Stimulated activated CD8-positive, alpha-beta memory T cell treated with anti-CD3 and anti-CD28 coated beads, Interleukin-4, amount 100 ng/mL, for 1 hour (primary cell): ENCODE measurements at places on chromosomes 7 and 10.

DNA sequence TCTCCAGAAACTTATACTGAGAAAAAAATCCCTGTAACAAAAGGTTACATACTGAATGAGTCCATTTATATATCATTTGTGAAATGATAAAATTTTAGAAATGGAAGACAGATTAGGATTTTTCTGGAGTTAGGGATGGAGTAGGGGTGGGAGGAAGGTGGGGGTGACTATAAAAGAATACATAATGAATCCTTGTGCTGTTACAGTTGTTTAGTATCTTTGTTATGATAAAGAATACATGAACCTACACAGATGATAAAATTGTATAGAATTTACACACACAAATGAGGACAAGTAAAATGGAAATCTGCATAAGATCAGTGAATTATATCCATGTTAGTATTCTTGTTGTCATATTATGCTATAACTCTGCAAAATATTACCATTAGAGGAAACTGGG lies 41.7 kb upstream of the CCSER2 start:
- DNase-seq: no peak

DNA sequence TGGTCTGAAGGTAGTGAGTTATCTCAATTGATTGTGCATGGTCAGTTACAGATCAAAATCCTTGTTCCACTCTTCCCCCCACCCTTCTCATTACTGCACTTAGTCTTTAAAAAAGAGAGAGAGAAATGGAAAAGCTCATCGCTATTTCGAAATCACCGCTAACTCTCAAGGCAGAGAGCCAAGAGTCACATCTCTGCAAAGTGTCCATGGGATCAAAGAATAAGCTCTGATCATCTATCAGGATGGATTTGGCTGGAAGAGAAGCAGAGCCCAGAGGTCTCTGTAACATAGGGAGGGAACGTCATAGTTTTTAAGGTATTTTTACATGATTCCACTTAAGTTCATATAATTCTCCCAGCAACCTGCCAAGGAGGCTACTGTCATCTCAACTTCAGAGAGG lies 30.0 kb upstream of the MYH16 start:
- no peak for DNase-seq

- DNase-seq: no peak
Observed at GRCh38 chr10:97388152-97388551, 13.0 kb downstream of the RRP12 start.

DNA sequence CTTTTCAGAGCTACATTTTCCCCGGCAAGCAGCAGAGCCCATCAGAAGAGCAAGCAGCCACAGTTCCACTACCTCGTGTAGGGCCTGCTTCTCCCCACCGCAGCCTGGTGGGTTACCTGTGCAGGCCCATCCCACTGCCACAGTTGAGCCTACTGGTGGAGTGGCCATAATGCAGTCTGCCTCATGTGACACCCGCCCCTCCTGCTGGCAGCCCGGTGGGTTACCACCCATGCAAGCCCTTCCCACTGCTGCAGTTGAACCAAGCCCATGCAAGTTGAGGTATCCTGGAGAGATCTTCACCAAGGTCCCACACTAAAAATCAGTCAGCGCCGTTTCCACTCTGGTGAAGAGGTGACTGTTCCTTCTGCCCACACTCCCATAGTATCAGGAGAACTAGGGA lies 32.1 kb upstream of the CNNM1 start:
- no peak for DNase-seq

DNA sequence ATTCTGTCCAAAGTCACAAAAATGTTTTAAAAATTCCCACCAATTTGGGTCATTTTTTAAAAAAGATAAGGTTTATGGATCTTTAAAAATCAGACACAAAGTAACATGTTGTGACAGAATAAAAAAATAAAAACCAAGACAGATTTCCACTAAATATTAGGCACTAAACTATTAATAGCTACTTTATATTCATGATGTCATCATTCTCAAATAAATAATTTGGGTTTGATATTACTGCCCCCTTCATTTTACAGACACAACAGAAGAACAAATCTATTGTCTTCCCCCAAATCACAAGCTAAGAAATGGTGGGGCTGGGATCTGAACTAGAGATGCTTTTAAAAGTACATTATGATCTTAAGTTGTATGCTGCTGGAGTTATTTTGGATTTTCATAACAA lies 119.4 kb downstream of the MICU1 start:
- DNase-seq: no peak

DNA sequence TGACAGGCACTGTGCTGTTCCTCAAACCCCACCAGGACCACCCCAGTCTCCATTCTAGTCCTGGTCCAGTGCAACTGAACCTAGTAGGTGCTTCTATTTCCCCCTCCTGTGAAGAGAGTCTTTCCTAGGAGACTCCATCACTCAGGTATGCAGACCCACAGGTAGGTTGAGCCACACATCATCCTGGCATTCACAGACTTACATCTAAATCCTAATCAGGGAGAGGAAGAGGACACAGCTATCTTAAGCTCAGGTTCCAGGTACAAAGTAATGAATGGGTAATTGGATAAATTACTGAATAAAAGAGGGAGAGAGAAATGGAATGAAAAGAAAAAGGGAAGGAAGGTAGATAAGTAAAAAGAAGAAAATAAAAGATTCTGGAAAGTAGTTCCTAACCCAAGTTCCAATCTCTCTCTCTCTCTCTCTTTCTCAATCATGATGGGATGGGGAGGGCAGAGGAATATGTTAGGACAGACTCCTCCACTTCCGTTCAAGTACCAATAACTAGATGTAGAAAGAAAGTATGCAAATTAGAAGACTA lies 139.8 kb upstream of the NAMPT start:
- no peak for DNase-seq

DNA sequence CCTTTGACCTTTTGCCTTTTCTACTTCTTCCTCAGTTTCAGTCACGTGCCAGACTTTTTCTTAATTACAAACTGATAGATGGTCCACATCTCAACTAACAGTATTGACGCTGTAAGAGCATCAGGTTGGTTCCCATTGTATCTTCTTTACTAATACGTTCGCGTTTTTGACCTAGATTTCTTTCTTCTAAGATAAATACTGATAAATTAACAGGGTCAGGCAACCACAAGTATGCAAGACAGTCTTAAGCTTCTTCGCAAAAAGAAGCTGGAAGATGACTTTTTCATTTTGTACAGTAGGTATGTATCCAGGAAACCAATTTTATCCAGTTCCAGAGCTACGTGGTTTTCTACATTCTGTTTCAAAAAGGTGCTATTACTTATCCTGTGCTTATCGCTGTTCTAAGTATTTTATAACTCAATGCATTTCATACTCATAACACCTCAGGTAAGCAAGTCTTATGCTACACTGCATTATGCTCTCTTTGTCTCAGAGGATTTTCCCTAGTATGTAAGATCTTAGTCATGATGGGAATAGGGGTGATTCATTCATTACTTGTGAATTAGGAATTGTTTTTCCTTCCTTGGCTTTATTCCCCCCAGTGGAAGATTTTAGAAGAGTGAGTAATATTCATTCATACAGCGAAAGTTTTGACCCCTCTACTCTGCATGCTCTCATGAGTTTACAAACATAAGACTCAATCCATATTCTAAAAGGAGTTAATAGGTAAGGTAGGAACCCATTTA lies 955 bp downstream of the DUS4L start:
- DNase-seq: no peak

DNA sequence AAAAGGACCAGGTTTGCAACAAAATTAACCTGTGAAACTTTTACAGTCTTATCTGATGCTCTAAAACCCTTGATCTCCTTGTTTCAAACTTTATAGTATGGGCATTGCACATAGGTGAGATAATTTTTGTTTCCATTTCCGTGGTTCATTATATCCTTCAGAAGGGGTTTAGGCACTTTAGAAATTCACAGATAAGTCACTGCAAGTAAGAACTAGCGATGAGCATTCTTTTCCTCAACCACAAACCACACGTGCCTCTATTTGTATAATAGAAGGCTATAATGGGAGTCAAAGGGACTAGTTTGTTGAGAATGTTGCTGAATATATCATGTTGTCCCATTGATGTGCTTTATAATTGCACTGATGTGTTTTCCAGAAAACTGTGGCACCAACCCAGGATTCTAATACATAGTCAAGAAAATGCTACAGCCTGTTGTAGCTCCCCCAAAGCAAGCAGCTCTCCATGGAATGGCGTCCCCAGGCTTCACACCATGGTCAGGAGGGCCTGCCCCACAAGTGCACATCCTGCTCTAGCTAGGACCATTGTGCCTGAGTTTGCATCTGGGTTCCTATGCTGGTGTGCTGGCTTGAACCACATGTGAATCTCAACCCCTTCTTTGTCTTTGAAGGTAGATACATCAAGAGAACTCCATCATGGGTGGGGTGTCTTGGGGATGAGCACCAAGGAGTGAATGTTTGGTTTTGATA lies 14.0 kb upstream of the ATXN7L1 start:
- no peak for DNase-seq

- DNase-seq: no peak
Observed at GRCh38 chr10:86664341-86665217, 3.7 kb upstream of the LDB3 start.

GRCh38 chr7:74474271-74474865 lies 20.7 kb downstream of the GTF2IRD1 start:
- DNase-seq: no peak

GRCh38 chr7:113373863-113374262 lies 255.5 kb upstream of the SMIM30 start:
- DNase-seq: no peak

GRCh38 chr7:131921016-131921415 lies 364.6 kb upstream of the PODXL start:
- no peak for DNase-seq

- no peak for DNase-seq
Observed at GRCh38 chr7:110397927-110398660, 692.8 kb upstream of the LRRN3 start.

GRCh38 chr7:98091061-98091460 lies 15.6 kb upstream of the LMTK2 start:
- no peak for DNase-seq

DNA sequence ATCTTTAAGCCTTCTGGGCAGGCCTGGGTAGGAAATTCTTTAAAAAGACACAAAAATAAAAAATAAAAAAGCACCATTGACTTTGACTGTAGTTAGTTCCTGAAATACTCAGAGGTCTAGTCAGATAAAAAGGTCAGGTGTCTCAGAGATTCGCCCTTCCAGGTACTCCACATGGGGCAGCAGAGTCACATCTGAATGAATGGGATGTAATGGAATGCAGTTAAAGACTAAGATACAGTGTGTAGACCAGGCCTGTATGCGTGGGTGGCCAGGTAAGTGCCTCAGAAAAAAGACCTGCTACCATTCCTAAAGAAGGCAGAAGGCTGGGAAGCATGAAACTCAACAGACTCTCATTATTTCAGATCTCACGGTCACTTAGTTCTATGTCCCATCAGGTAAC lies 68.6 kb upstream of the SEM1 start:
- DNase-seq: no peak

- DNase-seq: no peak
Observed at GRCh38 chr7:87445897-87446296, 29.6 kb downstream of the ABCB4 start.

- no peak for DNase-seq
Observed at GRCh38 chr10:22658745-22659410, 55.5 kb downstream of the PIP4K2A start.

GRCh38 chr10:6431186-6431585 lies 148.9 kb downstream of the PRKCQ start:
- no peak for DNase-seq

- DNase-seq: no peak
Observed at GRCh38 chr7:93623816-93624215, 49.3 kb upstream of the CALCR start.

DNA sequence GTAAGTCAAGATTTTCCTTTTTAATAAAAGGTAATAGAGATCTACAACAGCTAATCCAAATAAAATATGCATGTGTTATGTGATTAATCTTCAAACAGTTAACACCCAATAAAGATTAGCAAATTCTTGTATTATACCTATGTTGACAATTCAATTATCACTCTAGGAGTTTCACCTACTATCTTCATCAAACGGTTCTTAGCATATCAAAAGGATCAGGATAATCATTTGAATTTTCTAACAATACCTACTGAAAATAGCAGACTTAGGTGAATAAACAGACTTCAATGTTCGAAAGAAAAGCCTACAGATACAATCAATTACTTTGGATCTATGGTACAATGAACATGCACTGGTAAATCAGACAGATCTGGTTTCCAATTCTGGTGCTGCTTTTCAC lies 268.3 kb downstream of the CACNA2D1 start:
- no peak for DNase-seq

DNA sequence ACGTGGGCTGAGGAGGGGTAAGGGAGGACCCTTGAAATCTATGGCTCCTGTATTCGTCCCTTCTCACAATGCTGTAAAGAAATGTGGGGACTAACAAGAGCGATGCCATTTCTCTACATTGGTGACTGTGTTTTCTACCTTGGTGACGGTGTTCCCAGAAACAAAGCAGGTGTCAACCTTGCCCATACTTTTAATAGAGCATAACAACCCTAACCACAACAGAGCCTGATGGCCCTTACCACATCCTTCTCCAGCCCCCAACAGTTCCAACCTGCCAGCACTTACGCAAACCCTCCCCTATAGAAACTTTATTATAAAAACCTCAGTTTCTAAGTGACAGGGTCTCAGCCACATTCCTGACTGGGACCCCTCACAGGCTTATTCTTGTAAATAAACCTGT lies 28.2 kb upstream of the ADCYAP1R1 start:
- no peak for DNase-seq

GRCh38 chr10:33919244-33919643 lies 584.8 kb upstream of the NRP1 start:
- no peak for DNase-seq

DNA sequence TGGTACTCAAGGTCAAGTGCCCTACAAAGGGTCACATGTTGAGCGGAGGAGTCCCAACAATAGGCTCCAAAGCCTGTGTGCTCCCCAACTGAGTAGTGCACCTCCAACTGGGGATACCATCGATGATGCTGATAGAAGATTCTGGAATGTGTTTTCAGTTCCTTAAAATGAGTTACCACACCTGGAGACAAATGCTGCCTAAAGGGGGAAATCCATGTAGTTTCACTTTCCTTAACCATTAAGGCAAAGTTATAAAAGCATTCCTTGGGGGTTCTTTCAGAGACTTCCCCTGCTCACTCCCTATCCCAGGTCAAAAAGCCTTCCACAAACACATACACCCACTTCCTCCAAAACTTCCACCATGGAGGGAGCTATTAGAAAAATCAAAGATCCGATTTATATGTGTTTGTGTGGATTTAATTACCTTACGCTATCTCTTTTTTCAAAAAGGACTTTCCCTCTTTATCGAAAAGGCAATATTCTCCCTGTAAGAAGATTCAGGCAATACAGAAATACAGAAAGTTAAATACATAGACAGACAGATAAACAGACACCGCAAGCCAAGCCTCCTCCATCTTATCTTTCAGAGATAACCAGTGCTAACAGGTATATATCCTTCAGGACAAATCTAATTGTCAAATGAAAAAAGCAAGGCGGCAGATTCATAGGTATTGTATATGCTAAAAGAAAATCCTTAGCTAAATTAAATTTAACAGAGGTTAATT lies 135.9 kb upstream of the ASAH2 start:
- no peak for DNase-seq

DNA sequence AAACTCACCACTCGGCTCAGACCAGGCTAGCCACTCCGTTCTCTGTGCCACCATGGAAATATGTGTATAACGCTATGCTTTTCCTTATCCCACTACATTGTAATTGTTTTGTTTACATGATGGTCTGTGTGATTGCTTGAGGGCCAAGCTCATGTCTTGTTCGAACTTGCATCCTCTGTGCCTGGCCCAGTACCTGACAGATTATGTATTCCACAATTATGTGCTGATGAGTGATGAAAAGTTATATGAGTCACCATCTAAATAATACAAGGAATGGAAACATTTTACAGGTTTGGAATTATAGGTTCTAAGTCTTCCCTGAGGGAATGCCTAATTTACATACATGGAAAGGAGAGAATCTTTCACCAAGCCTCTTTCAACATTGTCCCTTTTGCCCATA lies 137.4 kb downstream of the C7orf25 start:
- DNase-seq: no peak

GRCh38 chr10:12588091-12588860 lies 238.9 kb downstream of the CAMK1D start:
- no peak for DNase-seq
